A172 (cell line): ENCODE measurements at places on chromosomes 1 and 21. TPM values are rescaled to one million over a fixed set of nuclear protein-coding genes. Genes with fewer than 3 reads are reported as not detected.
A peak's percentile ranks its signal among the peaks of the same experiment; 100 is the strongest.

DNA sequence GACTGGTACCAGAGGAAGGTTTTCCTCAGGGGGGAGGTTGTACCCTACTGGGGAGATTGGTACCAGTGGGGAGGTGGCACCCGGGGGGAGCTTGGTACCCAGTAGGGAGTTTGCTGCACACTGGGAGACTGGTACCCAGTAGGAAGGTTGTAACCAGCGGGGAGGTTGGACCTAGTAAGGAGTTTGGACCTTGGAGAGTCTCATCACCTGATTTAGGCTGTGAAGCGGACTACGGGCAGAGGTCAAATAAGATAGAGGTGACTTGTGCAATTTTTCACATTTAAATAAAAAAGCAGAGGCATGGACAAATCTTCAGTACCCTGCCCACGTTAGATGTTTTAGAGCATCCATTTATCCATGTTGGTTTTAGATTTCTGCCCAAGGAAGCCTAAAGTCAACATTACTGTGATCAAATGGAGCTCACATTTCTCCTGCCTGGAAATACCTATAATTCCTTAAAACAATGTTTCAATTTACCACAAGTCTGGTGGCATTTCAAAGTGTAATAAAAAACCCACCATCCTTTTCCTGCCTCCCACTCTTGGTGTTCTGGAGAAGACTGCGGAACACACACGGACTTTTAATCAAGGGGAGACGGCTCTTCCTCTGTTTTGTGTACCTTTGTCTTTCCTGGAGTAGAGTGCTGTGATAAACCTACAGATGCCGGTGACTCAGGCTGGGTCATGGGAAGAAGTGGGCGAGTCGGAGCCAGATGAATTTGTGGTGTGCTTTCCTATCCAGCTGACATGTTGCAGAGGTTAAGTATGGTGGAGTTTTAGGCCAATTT, 36.2 kb upstream of the MRPS6 start:
- DNase-seq = peak; percentile 84

DNA sequence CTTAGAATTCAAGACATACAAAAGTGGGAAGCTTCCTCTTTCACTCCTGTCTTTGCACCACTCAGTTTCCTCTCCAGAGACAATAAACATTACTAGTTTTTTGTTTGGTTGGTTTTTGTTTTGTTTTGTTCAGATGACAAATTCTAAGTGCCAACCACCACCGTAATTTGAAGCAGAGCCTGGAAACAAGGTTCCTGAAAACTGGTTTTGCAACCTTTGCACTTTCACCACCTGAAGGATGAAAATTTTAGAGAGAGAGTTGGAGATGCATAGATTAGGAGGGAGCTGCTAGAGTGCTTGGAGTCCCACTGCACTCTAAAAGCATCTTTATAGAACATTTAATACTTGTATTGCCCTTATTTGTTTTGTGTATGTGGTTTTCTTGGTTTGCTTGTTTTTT, 20.2 kb upstream of the MGST3 start:
- no peak for DNase-seq

GRCh38 chr1:169106921-169107602, 572 bp downstream of the ATP1B1 start:
- DNase-seq = peak; percentile 41

- DNase-seq = peak; percentile 100
Observed at GRCh38 chr1:153566414-153567371, 1.0 kb upstream of the S100A2 start.

DNA sequence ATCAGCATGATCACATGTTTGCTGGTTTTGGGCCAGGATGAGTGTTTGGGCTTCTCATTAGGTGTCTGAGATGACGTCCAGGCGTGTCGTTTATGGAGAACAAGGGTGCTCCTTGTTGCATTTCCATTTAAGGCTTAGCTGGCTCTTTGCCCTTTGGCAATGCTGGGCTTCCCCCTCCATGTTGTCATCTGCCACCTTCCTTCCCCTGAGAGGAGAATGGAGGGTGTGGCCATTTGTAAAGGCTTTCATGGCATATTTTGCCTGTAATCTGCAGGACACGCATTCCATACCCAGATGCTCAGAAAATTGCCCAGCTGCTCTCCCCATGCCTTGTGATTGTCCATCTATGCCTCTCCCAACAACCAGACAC, 27.7 kb downstream of the PKP1 start:
- DNase-seq = peak; percentile 89

GRCh38 chr21:45006536-45007095, 66.8 kb downstream of the SLX9 start:
- no peak for DNase-seq

- DNase-seq = no peak
Observed at GRCh38 chr1:71068325-71069240, 12.3 kb downstream of the ZRANB2 start.

DNA sequence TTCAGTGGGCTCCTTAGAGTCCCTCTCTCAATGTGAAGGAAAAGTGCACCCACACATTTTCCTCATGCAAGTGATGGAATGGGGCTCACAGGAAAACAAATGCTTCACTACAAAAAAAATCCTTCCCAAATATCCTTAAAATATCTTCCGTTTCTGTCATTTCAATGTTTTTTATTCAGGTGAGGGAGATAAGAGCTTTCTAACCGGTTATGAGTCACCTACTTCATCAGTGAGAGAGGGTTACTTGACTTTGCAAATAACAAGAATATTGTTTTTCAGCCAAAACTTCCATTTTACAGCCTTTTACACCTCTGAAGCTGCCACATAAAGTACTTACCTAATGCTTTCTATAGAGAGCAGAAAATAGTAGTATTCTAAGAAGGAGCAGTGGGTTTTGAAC, 98.3 kb upstream of the CD55 start:
- DNase-seq = peak; percentile 48

GRCh38 chr1:91622616-91623015, 122.0 kb downstream of the CDC7 start:
- no peak for DNase-seq

DNA sequence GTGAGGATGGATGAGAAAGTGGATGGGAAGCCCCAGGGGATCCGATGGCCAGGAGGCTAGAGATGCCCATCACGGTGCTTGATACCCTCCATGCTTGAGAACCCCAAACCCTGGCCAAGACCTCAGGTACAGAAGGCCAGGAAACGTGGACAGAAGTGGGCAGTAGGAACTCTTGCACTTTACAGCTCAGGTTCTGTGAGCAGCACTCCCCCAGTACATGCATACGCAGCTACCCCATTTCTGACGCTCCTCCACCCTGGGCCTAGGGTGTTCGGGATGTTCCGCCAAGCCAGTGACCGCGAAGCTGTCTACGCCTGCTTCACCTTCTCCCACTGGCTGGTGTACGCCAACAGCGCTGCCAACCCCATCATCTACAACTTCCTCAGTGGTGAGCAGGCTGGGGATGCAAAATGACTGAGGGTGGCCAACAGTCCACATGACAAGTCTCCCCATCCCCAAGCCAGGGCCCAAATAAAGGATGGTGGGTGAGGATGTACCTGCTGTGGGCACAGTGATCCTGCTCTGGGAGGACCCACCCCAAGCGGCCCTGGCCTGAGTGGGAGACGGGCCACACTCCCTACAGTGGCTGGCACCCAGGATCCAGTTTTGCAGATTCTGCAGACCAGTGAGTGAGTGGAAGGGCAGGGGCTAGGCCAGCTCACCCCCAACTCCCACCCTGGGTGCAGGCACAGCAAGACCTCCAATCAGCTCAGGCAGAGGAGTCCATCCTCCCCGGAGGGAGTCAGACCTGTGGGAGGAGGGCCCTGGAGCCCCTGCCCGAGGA, 7.4 kb downstream of the HCRTR1 start:
- no peak for DNase-seq

DNA sequence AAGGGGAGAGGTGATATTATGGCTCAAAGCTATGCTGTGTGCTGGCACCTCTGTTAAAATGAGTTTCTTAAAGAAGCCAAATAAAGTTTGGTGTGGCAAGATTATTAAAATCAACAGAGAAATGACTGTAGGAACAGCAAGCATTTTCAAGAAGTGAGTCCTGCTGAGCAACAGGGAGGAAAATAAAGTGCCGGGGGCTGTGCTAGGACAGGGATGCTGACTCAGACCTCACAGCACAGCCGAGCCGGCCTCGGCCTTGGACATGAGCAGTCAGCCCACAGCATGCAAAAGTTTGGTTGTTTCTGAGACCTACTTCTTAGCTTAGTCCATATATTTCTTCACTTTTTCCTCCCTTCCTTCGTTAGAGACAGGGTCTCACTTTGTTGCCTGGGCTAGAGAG, 19.2 kb downstream of the CNIH3 start:
- peak; percentile 83 for DNase-seq

DNA sequence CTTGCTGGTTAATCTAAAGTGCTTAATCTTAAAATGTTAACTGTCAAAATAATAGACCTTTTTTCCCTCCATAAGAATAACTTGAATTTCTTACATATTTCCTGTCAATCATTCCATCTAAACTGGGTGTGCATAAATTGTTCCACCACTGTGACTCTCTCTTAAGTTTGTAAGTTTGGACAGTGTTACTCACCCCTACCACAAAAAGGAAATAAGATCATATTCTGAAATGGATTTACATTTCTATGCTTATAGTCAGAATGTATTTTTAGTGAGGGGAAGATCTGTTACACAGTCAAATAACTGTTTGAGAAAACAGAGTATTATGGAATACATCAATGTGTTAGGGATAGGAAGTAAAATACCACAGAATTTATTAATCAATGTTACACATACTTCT, 109.6 kb upstream of the DPYD start:
- DNase-seq = peak; percentile 61

GRCh38 chr1:219507437-219507836, 105.5 kb downstream of the ZC3H11B start:
- DNase-seq = no peak

DNA sequence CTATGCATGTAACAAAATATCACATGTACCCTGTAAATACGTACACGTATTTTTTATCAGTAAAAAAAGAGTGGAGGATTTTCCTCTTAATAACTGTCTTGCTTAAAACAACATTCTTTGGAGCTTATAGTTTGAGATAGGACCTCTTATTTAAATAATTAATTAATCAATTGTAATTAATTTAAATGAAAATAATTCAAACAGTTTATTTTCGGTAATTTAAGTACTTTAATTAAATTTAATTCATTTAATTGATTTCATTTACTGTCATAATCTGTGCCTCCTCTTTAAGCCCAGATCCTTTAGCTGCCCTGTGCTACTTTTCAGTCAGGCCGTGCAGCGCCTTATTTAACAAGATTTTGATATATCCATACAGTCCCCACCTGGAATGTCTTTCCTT, 427.0 kb downstream of the HLX start:
- no peak for DNase-seq

The MARK1 gene
- 0.34 and 1.2 TPM in 2 replicates for total RNA-seq

The UTP25 gene
- 12.1 and 15.9 TPM in 2 replicates for total RNA-seq

The B3GALT5 gene
- 0.14 and 0.48 TPM in 2 replicates for total RNA-seq

The TLR5 gene
- not detected in 2 replicates for total RNA-seq

The REG4 gene
- total RNA-seq = not detected in 2 replicates

The OR6N1 gene
- total RNA-seq = not detected in 2 replicates
